ENCODE measurements at places on chromosomes 6 and 20.
A peak's percentile ranks its signal among the peaks of the same experiment; 100 is the strongest.

DNA sequence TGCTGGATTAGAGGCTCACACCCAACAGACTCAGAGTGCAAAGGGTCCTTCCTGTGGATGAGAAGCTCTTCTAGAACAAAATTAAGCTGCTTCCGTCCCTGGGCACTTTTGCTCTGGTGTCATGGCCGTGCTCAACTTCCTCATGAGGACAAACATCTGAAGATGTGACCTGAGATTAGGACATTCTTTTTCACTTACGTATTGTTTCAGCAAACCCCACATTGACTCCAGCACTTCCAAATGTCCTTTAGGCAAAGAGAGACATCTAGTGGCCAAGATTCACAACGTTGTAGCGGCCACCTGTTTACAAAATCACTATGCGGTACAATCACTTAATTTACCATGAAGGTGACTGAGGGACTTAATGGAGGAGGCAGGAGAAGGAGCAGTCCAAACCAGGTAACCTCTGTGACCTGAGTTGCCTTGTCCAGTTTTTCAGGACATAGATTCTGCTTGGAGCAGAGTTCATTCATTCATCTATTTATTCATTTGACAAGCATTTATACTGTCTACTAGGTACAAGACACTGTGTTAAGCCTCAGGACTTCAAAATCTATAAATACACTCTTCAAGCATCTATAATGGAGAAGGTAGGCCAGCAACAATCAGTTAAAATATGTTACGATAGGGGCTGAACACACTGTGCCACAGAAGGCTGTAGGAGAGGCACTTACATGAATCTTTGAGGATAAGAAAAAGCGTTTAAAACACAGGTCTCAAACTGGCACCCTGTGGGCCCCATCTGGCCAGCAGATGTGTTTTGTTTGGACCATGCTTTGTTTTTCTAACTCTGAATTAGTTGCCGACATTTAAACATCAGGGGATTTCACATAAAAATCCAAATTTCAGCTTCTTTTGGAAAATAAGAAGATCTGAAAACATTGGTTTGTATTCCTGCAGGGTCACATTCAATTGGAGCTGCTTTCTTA is 5.6 kb upstream of the ADGRF1 start:
- DNase-seq, result peak; percentile 41

GRCh38 chr6:36226438-36227047 is 30.0 kb downstream of the BRPF3 start:
- DNase-seq, result no peak

GRCh38 chr6:13273931-13274706 is 54.2 kb downstream of the TBC1D7 start:
- DNase-seq, result peak; percentile 59

GRCh38 chr6:163152701-163153100 is 261.8 kb upstream of the QKI start:
- DNase-seq, result no peak

- peak; percentile 69 for DNase-seq
These were observed 15.0 kb downstream of the ZNF217 start for GRCh38 chr20:53578492-53579222.

DNA sequence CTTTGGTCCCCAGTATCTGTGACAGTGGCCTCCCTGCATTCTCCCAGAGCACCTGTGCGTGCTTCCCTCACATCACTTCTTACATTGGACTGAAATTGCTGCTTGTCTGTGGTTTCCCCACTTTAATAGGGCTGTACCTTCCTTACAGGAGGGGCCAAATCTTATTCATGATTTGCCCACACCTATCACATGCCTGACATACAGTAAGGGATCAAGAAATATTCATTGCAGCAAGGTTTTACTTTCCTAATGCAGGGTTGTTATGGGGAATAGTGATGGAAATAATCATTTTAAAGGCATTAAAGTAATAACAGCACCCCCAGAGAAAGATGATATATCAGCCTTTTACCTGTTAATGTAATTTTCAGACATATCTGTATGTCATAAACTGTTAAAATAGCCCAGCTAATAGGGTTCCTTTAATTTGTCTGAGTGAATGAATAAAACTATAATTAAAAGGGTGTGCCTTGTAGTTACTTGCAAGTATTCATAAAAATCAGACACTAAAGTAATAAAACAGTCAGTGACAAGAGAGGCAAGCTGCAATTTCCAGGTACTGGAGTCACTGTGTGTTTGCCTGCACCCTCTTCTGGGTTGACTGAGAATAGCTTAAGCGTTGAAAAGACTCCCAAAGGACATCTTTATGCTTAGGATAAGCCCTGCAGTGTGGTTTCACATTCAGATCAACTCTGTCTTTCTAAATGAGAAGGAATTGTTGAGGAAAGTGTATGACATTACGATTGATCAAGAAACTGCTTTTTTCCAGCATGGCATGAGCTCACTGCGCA is 182.7 kb downstream of the PHACTR1 start:
- DNase-seq, result no peak

DNA sequence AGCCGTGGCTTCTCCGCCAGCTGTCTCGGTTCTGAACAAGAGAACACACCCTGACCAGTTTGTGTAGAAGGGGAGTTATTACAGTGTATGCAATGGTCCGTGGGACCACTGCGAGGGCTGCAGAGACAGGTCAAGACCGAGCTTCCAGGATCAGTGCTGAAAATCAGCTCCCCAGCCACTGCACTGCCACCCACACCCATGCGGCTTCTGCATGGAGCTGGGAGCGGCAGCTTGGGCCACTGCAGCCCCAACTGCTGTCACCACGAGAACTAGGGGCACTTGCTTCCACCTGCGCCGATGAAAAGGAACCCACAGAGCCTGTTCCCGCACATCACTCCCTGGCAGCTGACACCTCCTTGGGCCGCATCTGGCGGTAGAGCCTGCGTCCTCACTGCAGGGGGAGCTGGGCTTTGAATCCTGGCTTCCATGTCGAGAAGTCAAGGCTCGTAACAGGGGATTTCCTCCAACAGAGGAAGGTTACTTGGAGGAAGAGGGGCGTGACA is 56.2 kb downstream of the TMEM242 start:
- no peak for DNase-seq

DNA sequence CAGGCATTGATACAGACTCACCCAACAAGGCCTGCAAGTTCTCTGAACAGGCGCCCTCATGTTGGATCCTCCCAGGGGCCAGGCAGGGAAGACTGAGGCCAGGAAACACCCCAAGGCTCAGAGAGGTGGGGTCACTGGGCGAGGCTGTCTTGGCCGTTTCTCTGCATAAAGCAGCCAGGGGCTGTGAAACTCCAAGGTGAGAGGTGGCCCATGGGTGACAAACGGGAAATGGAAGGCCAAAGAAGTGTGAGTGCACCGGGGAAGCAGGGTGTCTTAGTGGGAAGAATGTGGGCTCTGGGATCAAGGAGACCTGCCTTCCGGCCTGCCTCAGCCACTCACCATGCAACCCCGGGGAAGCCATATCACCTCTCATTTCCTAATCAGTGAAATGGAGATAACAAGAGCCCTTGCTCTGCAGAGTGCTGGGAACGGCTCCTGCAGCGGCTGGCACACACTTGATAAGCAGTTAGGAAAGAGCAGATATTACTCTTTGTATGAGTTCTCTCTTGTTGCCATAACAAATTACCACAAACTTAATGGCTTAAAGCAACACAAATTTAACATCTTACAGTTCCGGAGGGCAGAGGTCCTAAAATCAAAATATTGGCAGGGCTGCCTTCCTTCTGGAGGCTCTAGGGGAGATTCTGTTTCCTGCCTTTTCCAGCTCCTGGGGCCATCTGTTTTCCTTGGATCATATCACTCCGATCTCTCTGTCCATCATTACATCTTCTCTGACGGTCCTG is 168.6 kb downstream of the NFATC2 start:
- no peak for DNase-seq

- DNase-seq, result peak; percentile 28
These were observed 10.1 kb upstream of the HDAC2 start for GRCh38 chr6:113980937-113981554.

- no peak for DNase-seq
These were observed 52.8 kb upstream of the CDYL start for GRCh38 chr6:4723383-4723782.

DNA sequence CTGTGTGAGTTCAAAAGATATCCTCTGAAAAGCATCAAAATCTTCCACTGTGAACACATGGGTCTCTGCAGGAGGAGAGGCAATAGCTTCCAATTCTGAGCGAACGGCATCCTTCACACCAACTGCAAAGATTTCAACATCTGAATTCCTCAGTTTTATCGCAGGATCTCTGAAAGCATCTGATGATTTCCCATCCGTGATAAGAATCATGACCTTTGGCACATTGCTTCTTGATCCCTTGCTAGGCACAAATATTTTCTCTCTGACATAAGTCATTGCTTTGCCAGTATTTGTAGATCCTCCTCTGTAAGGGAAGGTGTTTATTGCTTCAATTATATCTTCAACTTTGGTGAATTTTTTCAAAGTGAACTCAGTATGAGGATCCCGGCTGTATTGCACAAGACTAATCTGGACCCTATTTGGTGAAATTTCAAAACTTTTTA is 22.7 kb downstream of the COL12A1 start:
- DNase-seq, result no peak

GRCh38 chr20:17809362-17810061 is 109.7 kb downstream of the BANF2 start:
- DNase-seq, result no peak
